ENCODE measurements at places on chromosomes 11 and 22.

- DNase-seq: no peak
These were observed 9.4 kb downstream of the BMAL1 start for GRCh38 chr11:13287036-13287435.

- no peak for DNase-seq
These were observed at the start of gene CTSW for GRCh38 chr11:65879617-65880016. Gene CTSW, plus strand, starts transcription at chr11:65879837. Its CDS starts 18 bp downstream, at chr11:65879855.

DNA sequence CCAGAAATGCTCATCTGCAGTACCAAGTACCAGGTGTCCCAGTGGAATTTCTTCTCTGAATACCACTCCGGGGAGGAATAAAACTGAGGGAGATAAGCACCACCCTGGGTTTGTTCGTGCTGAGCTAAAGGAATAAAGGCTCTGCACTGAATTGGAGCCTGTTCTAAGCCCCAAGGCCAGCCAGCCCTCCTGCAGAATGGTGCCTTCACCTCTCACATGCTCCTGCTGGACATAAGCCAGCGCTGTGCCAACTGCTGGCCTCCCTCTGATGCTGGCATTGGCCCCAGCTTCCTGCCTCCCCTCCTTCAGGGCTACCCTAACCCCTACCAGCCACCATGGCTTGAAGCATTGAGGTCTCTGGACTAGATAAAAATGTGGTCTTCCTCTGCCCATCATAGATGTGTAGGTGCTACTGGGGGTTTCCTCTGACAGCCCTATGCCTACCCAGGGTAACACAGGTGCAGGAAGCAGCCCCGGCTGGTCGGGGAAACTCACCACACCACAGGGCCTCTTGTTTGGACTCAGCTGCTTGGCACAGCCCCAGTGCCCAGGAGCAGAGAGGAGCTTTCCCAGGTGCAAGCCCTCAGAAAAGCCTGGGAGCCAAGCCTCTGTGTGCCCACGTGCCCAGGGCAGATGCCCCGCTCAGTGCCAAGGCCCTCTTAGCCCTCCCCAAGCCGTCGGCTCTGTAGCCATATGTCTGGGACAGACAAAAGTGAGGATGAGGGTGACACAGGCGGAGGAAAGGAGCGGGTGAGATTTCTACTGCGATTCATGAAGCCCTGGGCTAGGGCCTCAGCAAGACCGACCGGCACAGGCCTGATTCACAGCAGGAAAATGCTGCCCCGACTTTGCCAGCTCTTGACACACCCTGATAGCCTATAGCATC is 34.1 kb upstream of the JAM3 start:
- no peak for DNase-seq

DNA sequence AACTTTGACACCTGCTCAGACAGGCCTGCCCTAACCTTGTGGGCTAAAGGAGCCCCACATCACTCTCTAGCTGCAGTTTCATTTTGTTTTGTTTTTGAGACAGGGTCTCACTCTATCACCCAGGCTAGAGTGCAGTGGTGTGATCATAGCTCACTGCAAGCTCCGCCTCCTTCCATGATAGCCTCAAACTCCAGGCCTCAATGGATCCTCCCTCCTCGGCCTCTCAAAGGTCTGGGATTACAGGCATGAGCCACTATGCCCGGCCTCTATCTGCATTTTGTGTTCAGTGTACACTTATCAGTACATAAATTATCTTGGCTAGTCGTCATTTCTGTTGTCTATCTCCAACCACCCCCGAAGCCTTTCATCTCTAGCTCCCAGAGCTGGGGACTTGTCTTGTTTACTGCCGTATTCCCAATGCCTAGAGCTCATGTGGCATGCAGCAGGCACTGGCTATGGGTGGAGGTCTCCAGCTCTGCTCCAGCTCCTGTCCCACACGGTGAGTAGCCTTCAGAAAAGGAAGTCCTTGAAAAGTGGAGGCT is 22.1 kb upstream of the PEX26 start:
- no peak for DNase-seq

GRCh38 chr22:20751185-20751851 is 22.6 kb upstream of the SERPIND1 start:
- DNase-seq: no peak

GRCh38 chr11:46655631-46656030 is 38.3 kb downstream of the ATG13 start:
- no peak for DNase-seq

DNA sequence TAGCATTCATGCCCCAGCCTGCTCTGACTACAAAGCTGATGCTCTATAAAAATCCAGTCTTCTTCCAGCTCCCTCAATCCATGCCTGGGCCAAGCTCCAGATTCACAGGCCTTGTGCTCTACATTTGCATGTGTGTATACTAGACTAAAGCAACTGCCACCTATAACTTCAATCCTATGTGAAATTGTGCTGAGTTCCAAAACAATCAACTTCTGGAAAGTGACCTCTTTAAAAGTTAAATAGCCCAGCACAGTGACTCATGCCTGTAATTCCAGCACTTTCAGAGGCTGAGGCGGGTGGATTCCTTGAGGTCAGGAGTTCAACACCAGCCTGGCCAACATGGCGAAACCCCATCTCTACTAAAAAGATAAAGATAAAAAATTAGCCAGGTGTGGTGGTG is 114.3 kb upstream of the ZC3H12C start:
- DNase-seq: no peak

GRCh38 chr11:56876621-56877275 is 112.0 kb upstream of the OR5AK2 start:
- DNase-seq: no peak

DNA sequence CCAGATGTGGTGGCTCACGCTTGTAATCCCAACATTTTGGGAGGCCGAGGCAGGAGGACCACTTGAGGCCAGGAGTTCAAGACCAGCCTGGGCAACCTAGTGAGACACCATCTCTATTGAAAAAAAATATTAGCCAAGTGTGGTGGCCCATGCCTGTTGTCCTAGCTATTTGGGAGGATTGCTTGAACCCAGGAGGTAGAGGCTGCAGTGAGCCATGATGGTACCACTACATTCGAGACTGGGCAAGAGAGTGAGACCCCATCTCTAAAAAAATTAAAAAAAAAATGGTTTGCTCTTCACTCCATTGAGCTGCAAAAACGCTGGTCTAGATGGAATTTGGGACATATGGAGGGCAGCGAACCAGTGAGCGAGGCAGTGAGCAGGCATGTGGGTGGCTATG is 21.6 kb upstream of the SOX10 start:
- no peak for DNase-seq

DNA sequence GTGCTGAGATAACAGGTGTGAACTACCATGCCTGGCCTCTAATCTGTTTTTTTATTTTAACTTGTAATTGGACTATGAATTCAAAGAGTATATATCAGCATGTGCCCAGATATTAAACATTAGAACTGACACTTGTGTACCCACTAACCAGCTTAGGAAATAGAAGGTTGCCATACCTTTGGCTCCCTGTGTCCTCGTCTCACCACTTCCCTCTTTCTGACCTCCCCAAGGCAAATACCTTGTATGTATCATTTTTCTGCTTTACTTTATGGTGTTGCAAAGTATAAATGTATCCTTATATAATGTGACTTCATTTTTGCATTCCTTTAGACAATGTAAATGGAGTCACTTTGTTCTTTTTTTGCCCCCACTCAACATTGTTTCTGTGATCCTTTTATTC is 9.1 kb downstream of the PPP6R3 start:
- DNase-seq: no peak

DNA sequence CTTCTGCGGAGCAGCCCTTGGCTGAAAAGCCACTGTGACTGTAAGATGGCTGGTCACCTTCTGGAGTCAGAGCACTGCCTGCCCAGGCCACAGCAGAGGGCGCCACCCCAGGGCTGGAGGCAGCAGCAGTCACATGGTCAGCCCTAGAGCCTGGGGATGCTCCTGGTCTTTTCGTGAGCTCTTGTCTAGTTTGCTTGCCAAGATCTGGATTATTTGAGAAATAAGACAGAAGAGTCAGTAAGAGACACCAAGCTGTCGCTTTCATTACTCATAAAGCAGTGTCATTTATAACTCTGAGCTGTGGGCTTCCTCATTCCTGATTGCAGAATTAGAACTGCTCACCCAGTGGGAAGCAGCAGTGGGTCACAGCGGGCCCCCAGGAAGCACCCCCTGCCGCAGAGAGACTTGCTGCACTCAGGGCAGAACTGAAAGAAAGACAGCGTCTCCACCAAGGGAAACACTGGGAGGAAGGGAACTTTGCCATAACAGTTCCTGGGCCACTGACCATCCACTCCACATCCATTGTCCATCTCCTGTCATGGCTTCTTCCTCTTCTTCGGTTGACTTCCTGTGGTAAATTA is 56.7 kb downstream of the PPP6R2 start:
- no peak for DNase-seq

GRCh38 chr11:101582989-101583250 is 887 bp downstream of the TRPC6 start:
- no peak for DNase-seq

- no peak for DNase-seq
These were observed 1.7 kb upstream of the TNNT3 start for GRCh38 chr11:1917523-1918435.

- DNase-seq: peak; percentile 44
These were observed 36.1 kb upstream of the AMOTL1 start for GRCh38 chr11:94731880-94732601.

DNA sequence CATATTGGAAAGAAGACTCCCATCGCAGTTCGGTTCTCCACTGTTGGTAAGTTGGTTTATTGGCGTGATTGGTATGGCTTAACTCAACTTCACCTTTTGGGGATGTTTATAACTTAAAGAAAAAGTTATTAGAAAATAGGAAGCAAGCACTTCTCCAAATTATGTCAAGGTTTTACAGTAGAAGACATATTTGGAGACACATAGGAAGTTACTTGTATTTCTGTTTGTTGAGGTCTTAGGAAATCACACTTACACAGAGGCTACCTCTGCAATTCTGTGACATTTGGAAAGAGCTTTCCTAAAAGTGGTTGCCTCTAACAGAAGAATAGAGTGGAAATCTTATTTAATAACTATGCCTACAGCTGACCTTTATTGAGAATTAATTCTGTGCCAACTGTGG is 12.3 kb downstream of the CAT start:
- no peak for DNase-seq

- no peak for DNase-seq
These were observed 50.7 kb downstream of the ARHGEF12 start for GRCh38 chr11:120386774-120387371.

DNA sequence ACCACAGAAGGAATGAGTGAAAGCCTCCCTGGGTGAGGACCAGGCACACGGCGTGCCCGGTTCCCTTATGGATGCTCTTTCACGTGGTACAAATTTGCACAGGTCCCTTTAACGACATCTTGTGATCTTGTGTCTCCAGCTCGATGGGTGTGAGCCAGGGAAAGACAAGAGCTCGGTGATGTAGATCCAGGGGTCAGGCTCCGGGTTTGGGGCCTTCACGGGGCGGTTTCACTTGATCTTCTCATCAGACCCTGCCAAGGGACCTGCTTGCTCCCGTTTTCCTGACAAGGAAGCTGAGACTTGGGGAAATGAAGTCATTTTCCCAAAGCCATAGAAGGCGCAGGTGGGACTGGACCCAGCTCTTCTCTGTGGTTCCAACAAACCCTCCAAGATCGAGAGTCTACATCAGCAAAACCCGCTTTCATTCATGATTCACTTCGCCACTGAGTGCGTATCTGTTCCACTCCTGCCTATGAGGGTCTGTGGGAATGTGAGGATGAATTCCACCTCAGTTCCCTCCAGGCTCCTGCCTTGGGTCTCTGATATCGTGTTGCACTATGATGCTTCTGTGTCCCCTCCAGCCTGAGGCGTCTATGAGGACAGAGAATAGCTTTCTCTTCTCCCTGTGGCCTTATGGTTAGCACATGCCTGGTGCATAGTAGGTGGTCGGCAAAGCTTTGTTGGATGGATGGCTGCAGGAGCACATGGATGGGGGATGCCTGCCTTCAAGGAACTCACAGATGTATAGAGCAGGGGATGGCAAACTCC is 45.0 kb upstream of the ANO1 start:
- DNase-seq: no peak

GRCh38 chr11:118224511-118225188 is at the start of gene JAML:
Gene JAML, minus strand, starts transcription at chr11:118225011. Its CDS starts 10,145 bp downstream, at chr11:118214866.
- no peak for DNase-seq

- DNase-seq: no peak
These were observed 385.0 kb downstream of the CTTN start for GRCh38 chr11:70783356-70783755.

GRCh38 chr22:30694640-30695350 is at the start of gene OSBP2:
Gene OSBP2, plus strand, starts transcription at chr22:30694874. Its CDS starts 36 bp downstream, at chr22:30694910.
- DNase-seq: no peak

GRCh38 chr11:77181799-77182541 is 53.9 kb downstream of the MYO7A start:
- DNase-seq: no peak

GRCh38 chr11:46367244-46367915 is 14.1 kb upstream of the MDK start:
- DNase-seq: no peak

- no peak for DNase-seq
These were observed 54.1 kb downstream of the MAML2 start for GRCh38 chr11:96288915-96289314.

- no peak for DNase-seq
These were observed 49.2 kb upstream of the SYT7 start for GRCh38 chr11:61630089-61630488.

- DNase-seq: no peak
These were observed 8.5 kb upstream of the NUP50 start for GRCh38 chr22:45155050-45155840.

DNA sequence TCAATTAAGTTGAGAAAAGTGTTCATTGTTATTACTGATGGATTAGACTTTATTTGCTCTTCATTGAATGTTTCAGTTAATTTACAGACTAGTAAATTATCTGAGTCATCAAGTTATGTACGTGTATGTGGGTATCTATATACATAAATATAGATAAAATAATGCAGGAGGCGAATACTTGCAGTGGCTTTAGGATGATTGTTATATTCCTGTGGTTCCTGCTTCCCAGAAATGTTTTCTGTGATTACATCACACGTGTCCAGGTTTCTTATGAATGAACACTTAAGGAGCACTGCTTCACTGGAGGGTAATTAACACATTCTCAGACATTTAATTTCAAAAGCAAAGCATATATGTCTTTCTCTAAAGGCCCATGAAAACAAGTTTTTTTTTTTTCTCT is 28.4 kb downstream of the YAP1 start:
- DNase-seq: no peak

DNA sequence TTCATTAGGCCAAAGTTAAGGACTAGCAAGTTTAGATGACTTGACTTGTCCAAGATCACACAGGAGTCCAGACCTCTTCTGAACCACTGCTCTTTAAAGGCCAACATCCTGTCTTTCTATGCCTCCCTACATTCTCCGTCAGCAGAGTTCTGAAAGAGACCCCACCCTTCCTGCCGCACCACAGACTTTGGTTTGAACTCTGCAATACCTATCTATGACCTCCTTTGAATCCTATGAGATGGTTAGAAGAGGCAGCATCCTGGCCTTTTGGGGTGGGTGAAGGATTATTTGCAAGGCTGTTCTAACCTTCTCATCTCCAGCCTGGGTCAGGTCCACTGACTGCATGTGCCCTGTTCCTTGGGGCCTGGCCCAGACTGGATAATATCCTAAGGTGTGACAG is 4.3 kb upstream of the RRM1 start:
- no peak for DNase-seq

- DNase-seq: no peak
These were observed 239.2 kb upstream of the TBCEL start for GRCh38 chr11:120784566-120785251.

- no peak for DNase-seq
These were observed 10.4 kb downstream of the PNPLA5 start for GRCh38 chr22:43881091-43882061.

Measured in fibroblast of the conjunctiva (primary cell).